ENCODE measurements at places on chromosomes 2 and 18. TPM values are rescaled to one million over a fixed set of nuclear protein-coding genes. Genes with fewer than 3 reads are reported as not detected.

GRCh38 chr2:43274055-43274454 is 47.6 kb upstream of the ZFP36L2 start:
- H3K27me3 ChIP-seq = no peaks in the 10 kb centered on the region
- H3K36me3 ChIP-seq = peaks cover 8% of the 10 kb centered on the region
- H3K4me3 ChIP-seq = no peak overlapping the region
- H3K4me1 ChIP-seq = peaks cover 50% of the 10 kb centered on the region
- no peak for DNase-seq
- H3K27ac ChIP-seq = no peak overlapping the region

- H3K36me3 ChIP-seq = no peaks in the 10 kb centered on the region
- no peaks in the 10 kb centered on the region for H3K27me3 ChIP-seq
- no peak overlapping the region for H3K4me3 ChIP-seq
- H3K4me1 ChIP-seq = no peaks in the 10 kb centered on the region
Observed at GRCh38 chr2:158021226-158021625, 80.5 kb upstream of the UPP2 start.

- peak; percentile 11 for DNase-seq
- no peaks in the 10 kb centered on the region for H3K36me3 ChIP-seq
- H3K4me1 ChIP-seq = no peaks in the 10 kb centered on the region
- no peak overlapping the region for H3K27ac ChIP-seq
- H3K27me3 ChIP-seq = no peaks in the 10 kb centered on the region
Observed at GRCh38 chr2:183541766-183542165, 417.5 kb downstream of the NUP35 start.

GRCh38 chr18:24214913-24215312 is 76.1 kb downstream of the CABYR start:
- DNase-seq = no peak
- no peak overlapping the region for H3K27ac ChIP-seq
- H3K36me3 ChIP-seq = no peaks in the 10 kb centered on the region
- no peaks in the 10 kb centered on the region for H3K27me3 ChIP-seq

DNA sequence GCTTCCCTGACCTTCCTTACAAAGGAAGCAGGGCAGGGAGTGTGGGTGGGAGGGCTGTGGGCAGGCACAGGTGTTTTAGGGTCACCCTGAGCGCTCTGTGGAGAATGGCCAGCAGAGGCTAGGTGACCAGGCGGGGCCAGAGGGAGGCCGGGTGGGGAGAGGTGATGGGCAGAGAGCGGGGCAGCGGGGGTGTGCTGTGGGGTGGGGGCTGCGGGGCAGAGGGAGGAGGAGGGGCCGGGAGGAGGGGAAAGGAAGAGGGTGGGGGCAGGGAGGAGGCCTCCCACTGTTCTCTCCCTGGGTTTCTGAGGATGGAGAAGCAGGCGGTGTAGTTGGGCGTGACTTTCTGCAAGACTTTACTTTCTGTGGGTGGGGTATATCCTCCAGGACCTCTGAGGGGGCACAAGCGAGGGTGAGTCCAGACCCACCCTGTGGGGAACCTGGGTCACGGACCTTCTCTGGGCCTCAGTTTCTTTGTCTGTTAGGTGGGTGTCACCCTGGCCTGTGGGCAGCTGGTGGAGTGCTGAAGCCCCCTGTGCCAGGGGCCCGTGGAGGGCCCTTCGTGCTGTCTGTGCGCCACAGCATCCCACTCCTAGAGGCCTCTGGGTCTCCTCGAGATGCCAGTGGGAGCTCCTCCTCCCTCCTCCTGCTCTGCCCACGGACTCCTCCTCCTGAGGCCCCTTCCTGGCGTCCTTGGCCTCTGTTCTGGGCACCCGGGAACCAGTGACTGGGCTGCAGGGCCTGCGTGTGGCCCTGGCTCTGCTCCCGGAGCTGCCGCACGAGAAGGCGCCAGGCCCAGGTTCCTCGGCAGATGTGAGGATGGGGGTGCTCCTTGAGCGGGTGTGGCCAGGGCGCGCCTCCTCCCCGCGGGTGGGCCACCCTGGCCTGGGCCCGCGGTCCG is 6.3 kb upstream of the NEU4 start:
- peak overlapping the region; percentile 57 for H3K4me3 ChIP-seq
- H3K27ac ChIP-seq = no peak overlapping the region
- H3K27me3 ChIP-seq = peaks cover 69% of the 10 kb centered on the region
- peaks cover 22% of the 10 kb centered on the region for H3K4me1 ChIP-seq
- peak; percentile 22 for DNase-seq

- H3K4me1 ChIP-seq = no peaks in the 10 kb centered on the region
- H3K36me3 ChIP-seq = no peaks in the 10 kb centered on the region
- no peak overlapping the region for H3K27ac ChIP-seq
- H3K4me3 ChIP-seq = no peak overlapping the region
Observed at GRCh38 chr2:11852526-11853196, 106.2 kb downstream of the LPIN1 start.

DNA sequence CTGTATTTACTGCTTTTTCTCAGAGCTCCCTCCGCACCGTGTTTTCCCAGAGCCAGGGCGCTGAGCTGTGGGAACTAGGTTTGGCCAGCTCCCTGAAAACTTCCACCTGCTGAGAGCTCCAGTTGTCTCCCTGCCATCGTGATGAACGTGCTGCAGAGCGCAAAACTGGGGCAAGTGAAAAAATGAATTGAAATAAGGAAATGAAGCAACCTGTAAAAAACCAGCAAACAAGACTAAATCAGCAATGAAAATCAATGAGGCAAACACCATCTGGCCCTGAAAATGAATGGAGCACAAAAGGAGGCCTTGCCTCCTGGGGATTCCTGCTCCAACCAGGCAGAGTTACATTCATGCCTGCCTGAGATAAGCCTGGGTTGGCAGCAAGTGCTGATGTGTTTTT is 129.9 kb downstream of the MARCHF4 start:
- no peak overlapping the region for H3K4me3 ChIP-seq
- H3K27ac ChIP-seq = no peak overlapping the region
- H3K4me1 ChIP-seq = no peaks in the 10 kb centered on the region

- peaks cover 3% of the 10 kb centered on the region for H3K4me1 ChIP-seq
- H3K27ac ChIP-seq = no peak overlapping the region
- no peak overlapping the region for H3K4me3 ChIP-seq
- no peaks in the 10 kb centered on the region for H3K27me3 ChIP-seq
- H3K36me3 ChIP-seq = peaks cover 67% of the 10 kb centered on the region
- DNase-seq = no peak
Observed at GRCh38 chr2:239178954-239179353, 221.9 kb downstream of the HDAC4 start.

DNA sequence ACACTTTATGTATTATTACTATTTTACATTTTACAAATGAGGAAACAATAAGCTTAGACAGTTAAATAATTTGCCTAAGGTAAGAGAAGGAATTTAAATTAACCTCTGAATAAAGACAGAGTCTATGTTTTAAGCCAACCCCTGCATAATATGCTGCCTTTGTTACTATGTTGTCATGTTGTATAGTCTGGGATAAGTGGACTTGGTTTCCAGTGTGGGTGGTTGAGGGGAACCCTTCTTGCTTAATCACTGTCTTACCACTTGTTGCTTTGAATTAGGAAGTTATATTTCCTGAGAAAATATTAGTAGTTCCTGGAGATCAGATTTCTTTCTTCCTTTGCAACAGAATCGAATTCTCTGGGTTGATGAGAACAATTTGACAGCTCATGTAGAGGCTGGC is 52.6 kb downstream of the AGPS start:
- no peak overlapping the region for H3K4me3 ChIP-seq
- no peak for DNase-seq
- H3K27me3 ChIP-seq = no peaks in the 10 kb centered on the region
- no peak overlapping the region for H3K27ac ChIP-seq

DNA sequence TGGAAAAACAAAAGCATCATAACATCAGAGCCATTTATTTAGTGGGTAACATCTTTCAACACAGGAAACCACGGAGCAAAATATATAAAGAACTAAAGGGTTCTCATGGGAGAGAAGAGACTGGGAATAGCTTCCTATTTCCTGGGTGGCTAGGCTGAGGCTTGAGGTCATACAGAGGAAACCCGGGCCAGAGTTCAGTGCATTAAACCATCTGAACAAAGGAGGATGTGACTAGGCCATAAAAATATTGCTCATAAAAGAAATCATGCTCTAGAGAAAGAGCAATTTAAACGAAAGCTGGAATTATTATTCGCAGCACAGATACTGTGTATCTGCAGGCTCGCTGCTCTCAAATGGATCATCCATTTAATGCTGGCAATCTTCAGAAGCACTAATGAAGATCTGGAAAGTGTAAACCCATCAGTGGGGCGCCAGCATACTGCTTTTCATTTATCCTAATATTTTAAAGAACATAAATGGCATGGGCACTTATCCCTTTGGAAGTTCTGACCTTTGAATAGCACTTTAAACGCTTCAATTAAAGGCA is 83.3 kb downstream of the GALNT14 start:
- H3K36me3 ChIP-seq = no peaks in the 10 kb centered on the region
- no peaks in the 10 kb centered on the region for H3K4me1 ChIP-seq
- no peak overlapping the region for H3K27ac ChIP-seq
- no peaks in the 10 kb centered on the region for H3K27me3 ChIP-seq

DNA sequence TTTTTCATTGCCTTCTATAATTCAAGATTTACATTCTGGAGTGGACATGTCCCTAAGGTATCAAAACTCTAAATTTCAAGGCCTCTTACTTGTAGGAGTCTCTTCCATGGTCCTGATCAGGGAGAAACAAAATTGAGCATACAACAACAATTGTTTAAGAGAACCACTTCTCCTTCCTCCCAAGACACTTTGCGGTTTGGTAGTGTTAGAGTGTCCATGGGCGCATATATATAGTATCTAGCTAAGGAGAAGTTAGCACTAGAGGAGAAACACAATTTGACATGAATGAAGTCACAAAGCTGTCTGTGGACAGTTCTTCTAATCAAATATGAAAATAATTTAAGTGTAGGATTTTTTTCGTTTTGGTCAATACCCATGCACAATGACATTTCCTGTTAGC is 349.1 kb upstream of the MAP2 start:
- H3K4me1 ChIP-seq = no peaks in the 10 kb centered on the region
- H3K4me3 ChIP-seq = no peak overlapping the region
- no peaks in the 10 kb centered on the region for H3K36me3 ChIP-seq

DNA sequence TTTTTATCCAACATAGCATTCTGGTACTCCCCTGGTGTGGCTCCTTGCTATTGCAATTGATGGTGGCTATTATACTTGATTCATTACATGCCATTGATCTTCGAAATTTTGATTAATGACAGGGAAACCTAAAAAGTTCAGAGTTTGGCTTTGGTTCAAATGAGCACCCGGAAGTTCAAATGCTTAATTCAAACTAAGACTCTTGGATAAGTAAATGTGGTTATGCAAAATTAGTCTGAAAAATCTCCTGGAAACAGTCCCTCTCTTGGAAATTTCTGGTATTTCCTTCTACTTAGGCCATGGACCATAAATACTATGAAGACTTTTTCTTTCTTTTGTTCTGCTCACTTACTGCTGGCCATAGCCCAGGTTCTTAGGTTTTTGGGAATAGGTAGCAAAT is 65.3 kb upstream of the SMIM21 start:
- H3K4me1 ChIP-seq = no peaks in the 10 kb centered on the region
- no peaks in the 10 kb centered on the region for H3K36me3 ChIP-seq
- no peak overlapping the region for H3K27ac ChIP-seq

DNA sequence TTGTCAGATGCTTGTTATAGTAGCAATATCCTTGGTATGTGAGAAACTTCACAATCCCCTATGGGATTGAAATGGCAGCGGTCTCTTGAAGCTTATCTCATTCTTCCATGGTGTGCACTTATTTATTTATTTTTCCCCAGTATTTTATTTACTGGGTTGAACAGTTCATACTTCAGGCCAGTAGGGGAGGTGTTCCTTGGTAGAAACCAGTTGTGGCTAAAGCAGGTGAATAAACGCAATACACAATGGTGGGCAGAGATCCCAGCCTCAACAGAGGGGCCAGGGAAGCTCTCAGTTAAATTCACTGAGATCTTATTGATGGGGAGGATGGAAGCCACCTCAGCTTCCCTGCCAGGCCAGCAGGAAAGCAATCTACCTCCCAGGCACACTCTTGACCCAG is 93.7 kb upstream of the SRD5A2 start:
- no peak overlapping the region for H3K4me3 ChIP-seq
- H3K27me3 ChIP-seq = no peaks in the 10 kb centered on the region

DNA sequence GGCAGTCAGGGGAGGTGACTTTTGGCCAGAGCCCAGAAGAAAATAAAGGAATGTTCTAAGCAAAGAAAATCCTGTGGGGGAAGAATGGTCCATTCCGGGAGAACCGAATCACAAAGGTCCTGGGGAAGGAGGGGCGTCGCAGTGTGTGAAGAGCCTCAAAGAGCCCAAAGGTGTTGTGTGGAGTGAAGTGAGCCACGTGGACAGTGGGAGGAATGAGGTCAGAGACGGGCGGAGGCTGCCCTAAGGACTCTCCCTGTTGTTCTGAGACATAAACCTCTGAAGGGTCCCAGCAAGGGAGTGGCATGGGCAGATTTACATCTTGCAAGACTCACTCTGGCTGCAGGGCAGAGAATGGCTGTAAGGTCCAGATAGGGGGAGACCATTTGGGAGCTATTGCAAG is 91.3 kb upstream of the SEC11C start:
- no peak overlapping the region for H3K4me3 ChIP-seq
- no peaks in the 10 kb centered on the region for H3K27me3 ChIP-seq
- H3K36me3 ChIP-seq = no peaks in the 10 kb centered on the region

DNA sequence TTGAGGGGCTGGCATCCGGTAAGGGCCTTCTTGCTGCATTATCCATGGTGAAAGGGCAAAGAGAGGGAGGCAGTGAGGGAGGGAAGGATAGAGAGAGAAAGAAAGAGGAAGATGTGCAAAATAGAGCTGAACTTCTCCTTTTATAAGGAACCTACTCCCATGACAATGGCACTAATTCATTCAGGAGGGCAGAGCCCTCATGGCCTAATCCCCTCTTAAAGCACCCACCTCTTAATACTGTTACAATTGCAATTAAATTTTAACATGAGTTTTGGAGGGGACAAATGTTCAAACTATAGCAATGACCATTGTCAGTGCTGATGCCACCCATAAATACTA is 60.2 kb downstream of the CXCR4 start:
- H3K4me3 ChIP-seq = no peak overlapping the region
- H3K27me3 ChIP-seq = no peaks in the 10 kb centered on the region
- no peak overlapping the region for H3K27ac ChIP-seq
- no peak for DNase-seq
- no peaks in the 10 kb centered on the region for H3K4me1 ChIP-seq

DNA sequence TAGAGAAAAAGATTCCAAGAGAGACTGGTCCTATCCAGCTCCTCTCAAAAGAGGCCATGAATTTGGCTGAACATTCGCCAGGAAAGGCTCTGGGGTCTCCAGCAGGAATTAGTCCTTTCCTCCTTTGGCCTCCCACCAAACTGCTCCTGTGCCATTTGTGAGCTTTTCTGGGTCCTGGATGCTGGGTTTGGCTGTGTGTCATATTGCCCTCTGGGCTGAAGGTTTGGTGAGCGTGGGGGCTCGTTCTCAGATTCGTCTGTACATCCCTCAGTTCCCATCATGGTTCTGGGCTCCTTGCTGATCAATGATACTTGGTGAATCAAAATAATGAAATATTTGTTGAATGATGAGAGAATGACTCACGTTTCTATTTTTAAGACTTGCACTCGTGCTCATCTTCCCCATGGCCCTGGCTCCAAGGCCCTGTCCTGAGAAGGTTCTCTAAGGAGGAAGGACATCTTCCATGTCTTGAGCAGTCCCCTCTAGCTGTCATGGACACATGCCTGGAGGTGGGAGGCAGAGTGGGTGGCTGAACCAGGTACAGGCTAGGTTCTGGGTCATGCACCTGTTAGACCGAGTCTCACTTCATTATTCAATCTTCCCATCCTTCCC is 47.8 kb upstream of the RHOB start:
- H3K36me3 ChIP-seq = no peaks in the 10 kb centered on the region
- no peaks in the 10 kb centered on the region for H3K27me3 ChIP-seq
- DNase-seq = no peak
- H3K4me1 ChIP-seq = peaks cover 4% of the 10 kb centered on the region

SNORC gene
- polyA plus RNA-seq = 7.5 TPM

TEKT4 gene
- polyA plus RNA-seq = not detected

UGT1A4 gene
- 0.38 TPM for polyA plus RNA-seq

IL36B gene
- not detected for polyA plus RNA-seq

HRH4 gene
- polyA plus RNA-seq = 0.03 TPM

TMEM37 gene
- polyA plus RNA-seq = 16.4 TPM

SLC9A2 gene
- polyA plus RNA-seq = 2.4 TPM
